ENCODE measurements at places on chromosomes 3 and 15. TPM values are rescaled to one million over a fixed set of nuclear protein-coding genes. Genes with fewer than 3 reads are reported as not detected.

OXNAD1 gene
- total RNA-seq: 13.8 TPM

CRABP1 gene
- total RNA-seq: not detected

COL6A5 gene
- total RNA-seq: not detected

LDHAL6B gene
- not detected for total RNA-seq

DNA sequence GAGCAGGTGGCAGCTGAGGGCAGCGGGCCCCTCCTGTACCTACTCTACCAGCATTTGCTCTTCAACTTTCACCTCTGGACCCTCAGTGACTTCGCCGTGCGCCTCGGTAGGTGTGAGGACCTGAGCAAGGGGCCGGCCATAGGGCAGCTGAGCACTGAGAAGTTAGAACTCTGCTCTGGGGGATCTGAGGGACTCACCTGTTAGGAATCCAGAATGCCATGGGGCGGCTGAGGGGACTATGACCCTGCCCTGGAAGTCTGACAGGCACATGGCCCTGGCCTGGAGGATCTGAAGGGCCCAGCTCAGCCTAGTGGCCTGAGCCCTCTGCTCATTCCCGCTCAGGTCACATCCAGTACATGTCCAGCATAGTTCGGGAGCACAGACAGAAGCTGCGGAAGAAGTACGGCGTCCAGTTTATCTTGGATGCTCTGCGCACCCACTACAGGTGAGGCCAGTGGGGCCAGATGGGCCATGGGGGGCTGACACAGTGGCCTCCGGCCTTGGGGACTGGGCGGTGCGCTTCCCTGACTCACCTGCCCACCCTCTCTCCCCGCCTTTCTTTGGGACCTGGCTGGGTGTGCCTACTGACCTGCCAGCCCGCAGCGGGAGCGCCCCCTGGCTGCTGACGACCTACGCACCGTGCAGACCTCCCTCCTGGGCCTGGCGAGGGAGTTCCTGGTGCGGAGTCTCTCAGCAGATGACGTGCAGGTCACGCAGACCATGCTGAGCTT lies 18.8 kb downstream of the NBEAL2 start:
- peak; percentile 77 for DNase-seq

DNA sequence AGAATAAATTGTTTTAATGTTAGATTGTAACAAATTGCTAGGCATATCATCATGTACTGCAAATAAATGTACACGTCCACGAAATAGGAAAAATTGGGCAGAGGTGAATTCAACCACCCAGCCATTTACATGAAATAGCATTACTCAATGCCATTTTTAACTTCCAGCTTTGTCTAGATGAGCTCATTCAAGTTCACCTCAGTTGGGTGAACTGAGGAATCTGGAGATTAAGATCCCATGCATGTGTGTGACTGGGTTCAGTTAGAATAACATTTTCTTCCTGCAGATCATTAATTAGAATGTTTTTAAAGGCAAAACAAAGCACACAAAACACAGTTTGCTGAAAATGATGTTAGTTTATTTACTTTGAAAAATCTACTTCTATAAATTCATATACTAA lies 767.8 kb upstream of the GOLIM4 start:
- no peak for DNase-seq

DNA sequence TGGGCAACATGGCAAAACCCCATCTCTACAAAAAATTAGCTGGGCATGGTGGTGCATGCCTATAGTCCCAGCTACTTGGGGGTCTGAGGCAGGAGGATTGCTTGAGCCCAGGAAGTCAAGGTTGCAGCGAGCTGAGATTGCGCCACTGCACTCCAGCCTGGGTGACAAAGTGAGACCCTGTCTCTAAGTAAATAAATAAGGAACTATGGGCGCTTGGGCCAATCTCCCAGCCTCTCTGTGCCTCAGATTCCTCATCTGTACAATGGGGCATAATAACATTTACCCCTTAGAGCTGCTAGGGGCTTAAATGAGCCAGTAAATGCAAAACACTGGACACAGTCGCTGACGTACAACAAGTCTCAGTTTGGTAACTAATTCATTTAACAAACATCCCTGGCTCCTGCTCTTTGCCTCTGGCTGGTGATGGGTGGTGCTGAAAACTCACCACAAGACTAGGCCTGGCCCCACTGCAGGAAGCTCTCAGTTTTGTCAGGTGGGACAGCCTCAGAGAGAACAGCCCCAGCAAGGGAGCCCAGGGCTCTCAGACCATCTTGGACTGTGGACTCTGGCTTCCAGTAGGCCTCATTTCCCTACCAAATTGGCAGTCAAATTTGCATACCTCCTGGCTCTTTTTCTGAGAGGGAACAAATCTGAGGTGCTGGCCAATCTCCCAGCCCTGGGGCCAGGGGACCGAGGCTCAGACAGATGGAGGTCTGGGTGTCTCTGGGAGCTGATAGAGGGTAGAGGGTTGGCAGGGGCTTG lies 6.4 kb upstream of the TBC1D2B start:
- DNase-seq: no peak

DNA sequence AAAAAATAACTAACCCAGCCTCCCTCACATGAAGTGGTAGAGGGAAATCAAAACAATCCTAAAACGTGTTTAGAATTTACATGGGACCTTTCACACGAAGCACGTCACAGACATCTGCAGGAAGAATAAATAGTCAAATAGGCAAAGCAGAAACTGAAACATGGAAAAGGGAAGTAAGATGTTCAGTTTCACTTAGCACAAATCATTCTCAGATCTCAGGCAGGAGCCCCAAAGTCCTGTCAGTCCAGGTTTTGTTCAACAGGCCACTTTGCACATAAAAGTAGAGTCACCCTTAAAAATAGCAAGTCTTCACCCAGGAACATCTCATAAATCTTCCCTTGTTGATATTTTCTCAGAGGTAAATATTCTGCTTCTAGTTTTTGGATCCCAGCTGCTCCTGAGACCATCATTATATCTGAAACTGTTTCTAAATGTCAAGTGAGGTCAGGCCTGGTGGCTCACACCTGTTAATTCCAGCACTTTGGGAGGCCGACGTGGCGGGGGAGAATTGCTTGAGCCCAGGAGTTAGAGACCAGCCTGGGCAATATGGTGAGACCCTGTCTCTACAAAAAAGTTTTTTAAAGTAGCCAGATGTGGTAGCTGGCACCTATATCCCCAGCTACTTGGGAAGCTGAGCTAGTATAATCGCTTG lies 1.9 kb downstream of the RUBCN start:
- no peak for DNase-seq

DNA sequence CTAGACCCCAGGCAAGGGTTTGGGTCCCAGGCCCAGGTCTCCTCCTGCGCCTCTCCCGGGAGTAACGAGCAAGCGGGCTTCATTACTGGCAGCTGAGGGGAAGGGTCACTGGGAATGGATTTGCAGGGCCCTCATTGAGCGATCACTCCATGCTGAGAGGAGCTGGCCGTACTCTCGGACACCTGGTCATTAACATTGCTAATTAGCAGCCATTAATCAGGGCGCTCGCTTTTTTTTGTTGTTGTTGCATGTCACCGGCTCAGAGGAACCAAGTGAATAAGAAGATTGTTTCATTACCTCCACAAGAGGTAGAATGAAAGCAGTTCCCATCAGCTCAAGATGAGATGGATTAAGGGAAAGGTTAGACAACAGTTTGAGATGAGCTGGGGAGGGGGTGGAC lies 293.0 kb upstream of the ATP11B start:
- no peak for DNase-seq

GRCh38 chr3:174162550-174162949 lies 696.6 kb upstream of the NAALADL2 start:
- no peak for DNase-seq

- no peak for DNase-seq
Measured at GRCh38 chr3:195263193-195263924, 7.6 kb downstream of the XXYLT1 start.

DNA sequence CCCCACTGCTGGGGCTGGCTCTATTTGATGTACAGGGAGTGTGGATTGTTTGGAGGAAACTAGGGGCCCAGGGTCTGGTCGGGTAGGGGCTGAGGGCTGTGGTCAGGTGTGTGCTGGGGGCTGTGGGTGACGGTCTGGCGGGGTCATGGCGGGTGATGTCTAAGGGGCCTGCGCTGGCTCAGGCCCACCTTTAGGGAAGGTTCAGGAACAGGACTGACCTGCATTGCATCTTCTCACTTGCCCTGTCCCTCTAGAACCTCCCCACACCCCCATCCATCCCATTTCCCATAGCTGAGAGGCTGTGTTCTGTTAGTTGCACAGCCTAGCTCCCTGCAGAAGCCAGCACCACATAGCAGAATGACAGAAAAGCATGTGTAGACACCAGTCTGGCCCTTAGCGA lies 39.1 kb downstream of the SCN5A start:
- DNase-seq: no peak

- peak; percentile 69 for DNase-seq
Measured at GRCh38 chr3:33146791-33147445, 33.1 kb downstream of the CRTAP start.

- DNase-seq: peak; percentile 27
Measured at GRCh38 chr3:43247561-43248184, 38.7 kb upstream of the SNRK start.

GRCh38 chr15:41285285-41285684 lies 47.1 kb downstream of the OIP5 start:
- no peak for DNase-seq

DNA sequence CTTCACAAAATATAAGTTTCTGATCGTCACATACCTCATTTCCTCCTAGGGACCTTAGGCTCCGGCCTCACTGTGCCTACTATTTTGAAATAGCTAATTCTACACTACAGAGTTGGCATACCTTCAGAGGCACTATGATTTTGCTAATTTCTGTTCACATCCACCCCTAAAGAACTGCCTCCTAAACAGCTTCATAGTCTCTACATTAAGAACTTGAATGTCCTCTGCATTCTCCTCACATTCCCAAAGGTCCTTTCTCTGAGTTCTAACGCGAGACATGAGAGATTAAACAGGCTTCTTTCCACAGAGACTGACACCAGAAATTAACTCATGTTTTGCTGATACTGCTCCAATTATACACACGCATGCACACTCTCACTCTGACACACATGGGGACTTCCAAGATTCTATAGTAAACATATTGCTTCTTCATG lies 75.5 kb downstream of the DLG1 start:
- no peak for DNase-seq

DNA sequence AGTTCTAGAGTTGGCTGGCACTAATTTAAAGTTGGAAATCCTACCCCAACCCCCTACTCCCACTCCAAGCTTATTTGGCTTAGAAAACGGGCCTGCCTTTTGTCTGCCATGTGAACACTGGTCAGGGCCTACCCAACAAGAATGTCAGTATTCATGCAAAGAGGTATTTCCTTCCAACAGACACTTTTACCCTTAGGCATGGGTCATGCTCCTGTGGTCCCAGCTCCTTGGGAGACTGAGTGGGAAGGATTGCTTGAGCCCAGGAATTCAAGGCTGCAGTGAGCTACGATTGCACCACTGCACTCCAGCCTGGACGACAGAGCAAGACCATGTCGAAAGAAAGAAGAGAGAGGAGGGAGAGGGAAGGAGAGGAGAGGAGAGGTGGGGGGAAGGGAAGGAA lies 137.5 kb upstream of the LRTM1 start:
- no peak for DNase-seq

GRCh38 chr3:52321481-52321880 lies 5.4 kb downstream of the DNAH1 start:
- DNase-seq: no peak

DNA sequence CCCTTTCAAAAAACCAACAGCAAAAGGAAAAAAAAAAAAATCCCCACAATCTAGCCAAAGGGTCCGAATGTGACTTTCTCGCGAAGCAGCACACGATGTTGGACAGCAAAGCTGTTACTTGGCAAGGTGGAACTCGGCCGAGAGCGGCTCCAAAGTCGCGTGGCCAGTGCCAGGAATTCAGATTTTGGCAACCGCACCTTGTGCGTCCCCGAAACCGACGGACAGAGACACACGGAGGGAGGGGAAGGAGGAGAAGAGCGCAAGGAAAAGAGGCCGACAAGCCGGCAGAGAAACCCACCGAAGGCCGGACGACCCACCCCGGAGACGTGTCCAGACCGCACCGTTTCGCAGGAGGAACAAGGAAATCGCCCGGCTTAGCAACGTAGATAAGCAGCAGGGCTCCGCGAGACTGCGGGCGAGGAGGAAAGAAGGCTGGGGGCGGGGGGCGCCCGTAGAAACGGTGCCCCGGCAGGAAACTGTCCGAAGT lies 517.3 kb downstream of the MECOM start:
- DNase-seq: peak; percentile 79
